ENCODE measurements at places on chromosomes 4 and X.

DNA sequence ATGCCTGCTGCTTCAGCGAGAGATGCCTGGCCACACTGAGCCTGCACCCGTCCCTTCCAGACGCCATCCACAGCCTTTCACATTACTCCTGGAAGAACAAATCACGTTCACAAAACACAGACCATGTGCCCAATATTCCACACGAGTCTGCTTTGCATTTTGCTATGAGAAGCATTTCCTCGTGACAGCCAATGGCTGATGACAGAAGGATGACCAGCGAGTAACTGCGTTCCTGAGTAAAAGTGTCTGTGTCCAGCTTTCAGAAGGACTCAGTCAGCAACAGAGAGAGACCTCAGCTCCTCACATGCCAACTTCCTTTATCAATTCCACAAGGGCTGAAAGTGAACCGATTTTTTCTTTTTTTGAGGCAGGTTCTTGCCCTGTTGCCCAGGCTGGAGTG lies 19.5 kb downstream of the NAT8L start:
- no peak for DNase-seq

DNA sequence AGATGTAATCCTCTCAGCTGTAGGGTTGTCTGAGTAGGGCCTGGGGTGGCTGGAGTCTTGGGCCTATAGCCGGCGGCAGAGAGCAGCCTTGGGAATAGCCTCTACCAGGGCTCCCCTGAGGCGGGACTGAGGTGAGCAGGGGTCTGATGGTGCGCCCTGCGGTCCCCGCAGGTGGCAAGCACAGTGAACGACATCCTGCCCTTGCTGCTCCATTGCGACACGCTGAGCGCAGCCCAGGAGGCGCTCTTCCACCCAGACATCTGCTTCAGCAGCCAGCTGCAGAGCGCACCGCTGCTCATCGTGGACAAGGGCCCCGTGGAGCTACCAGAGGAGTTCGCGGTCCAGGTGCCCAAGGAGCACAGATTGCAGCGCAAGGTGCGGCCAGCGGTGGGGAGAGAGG lies 317.0 kb downstream of the ADGRL3 start:
- DNase-seq, result no peak

- peak; percentile 69 for DNase-seq
Observed at GRCh38 chr4:61532336-61533000, 332.3 kb downstream of the ADGRL3 start.

- DNase-seq, result no peak
Observed at GRCh38 chr4:187724456-187724855, 271.1 kb upstream of the ZFP42 start.

GRCh38 chr4:1200425-1201035 lies 28.1 kb upstream of the SPON2 start:
- DNase-seq, result peak; percentile 66

- DNase-seq, result peak; percentile 6
Observed at GRCh38 chrX:119067023-119067739, 5.6 kb upstream of the CT47C1 start.

- no peak for DNase-seq
Observed at GRCh38 chrX:38796946-38797345, 4.3 kb upstream of the MID1IP1 start.

DNA sequence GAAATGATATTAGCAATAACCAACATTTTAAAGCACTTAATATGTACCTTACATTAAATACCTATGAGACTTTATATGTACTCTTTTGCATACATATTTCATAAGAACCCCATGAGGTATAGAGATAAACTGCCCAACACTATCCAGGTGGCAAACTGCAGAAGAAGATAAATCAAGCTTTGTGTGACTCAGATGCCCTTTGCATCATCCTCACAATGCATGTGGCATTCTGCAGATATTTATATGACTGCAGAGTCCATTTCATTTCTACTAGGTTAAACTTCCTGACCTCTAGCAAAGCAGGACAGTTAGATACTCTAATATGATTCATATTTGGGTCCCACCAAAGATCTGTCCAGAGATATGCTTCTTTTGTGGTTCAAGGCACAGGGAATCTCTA lies 85.6 kb upstream of the RASGEF1B start:
- no peak for DNase-seq

- no peak for DNase-seq
Observed at GRCh38 chrX:121836000-121836399, 788.6 kb downstream of the GLUD2 start.

GRCh38 chr4:159722052-159722451 lies 619.2 kb downstream of the RAPGEF2 start:
- DNase-seq, result no peak

- no peak for DNase-seq
Observed at GRCh38 chr4:59247032-59247431, 1953.1 kb upstream of the ADGRL3 start.

DNA sequence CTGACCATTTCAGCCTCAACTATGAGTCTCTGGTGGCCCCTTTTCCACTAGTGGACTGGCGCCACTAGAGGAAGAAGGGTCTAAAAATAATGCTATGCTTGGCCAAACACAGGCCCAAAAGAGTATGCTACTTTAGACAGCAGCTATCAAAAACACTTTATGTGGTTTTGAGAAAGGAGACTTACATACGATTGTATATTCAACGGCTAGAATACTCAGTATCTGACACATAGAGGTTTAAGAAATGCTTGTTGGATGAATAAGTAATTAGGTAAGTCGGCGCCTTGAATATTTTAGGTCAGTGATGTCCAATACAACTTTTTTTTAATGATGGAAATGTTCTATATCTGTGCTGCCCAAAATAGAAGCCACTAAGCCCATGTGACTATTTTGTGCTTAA lies 25.7 kb upstream of the TMPRSS11A start:
- DNase-seq, result no peak

Data from skeletal muscle cell (primary cell).